Activated naive CD4-positive, alpha-beta T cell treated with anti-CD3 and anti-CD28 coated beads, Interleukin-2, amount 50 U/mL, for 72 hours (primary cell): ENCODE measurements at places on chromosomes 11 and 22. TPM values are rescaled to one million over a fixed set of nuclear protein-coding genes. Genes with fewer than 3 reads are reported as not detected.

DNA sequence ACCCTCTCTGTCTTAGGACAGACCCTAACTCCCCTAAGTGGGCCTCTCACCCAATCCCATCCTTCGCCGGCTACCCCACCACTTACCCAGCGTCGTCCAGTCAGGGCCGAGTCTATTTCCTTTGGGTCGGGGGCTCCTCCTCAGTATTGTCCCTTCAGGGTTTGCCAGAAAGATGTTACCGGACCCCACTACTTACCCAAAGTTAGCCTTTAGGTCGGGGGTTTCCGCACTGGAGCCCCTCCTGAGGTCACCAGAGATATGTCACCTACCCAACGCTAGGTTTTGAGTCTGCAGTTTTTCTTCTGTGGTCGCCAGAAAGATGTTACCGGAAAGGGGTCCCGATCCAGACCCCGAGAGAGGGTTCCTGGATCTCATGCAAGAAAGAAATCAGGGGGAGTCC, 17.9 kb upstream of the B4GALNT4 start:
- no peak for DNase-seq

DNA sequence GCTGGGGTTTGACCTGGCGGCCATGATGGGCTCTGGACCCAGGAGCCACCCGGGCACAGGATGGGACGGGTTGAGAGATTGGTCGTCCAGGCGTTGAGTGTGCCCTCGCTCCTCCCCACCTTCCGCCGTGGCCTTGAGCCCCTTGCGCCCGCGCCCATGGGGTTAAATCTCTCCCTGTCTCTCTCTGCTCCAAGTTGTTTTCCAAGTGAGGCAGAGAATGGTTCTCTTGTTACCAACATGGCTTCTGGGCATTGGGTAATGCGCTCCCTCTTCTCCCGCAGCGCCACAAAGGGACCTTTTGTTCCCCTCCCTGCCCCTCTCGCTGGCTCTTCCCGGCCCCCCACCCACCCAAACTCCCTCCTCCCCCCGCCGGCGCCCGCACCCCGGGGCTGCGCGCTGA, 18.8 kb upstream of the PICK1 start:
- no peak for DNase-seq

DNA sequence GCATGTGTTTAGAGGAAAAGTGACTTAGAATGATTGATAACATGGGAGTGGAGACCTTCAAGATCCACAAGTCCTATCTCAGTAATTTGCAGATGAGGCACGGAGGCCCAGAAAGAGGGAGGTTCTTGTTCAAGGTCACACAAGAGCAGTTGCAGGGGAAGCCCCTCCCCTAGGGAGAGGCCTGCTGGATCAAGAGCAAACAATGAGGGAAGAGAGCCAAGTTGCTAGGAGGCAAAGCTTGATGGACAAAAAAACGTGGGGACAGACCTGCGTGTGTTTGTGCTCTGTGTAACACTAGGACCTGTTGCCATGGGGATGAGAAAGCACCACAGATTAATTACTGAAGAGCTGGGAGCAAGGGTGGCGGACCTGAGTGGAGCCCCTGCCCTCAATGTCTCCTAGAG, 6.4 kb upstream of the MFRP start:
- no peak for DNase-seq

The SLC29A2 gene
- total RNA-seq, result 10.5 TPM
